Activated T-cell treated with anti-CD3 and anti-CD28 coated beads for 24 hours (primary cell): ENCODE measurements at places on chromosomes 13 and 19.
A peak's percentile ranks its signal among the peaks of the same experiment; 100 is the strongest.

DNA sequence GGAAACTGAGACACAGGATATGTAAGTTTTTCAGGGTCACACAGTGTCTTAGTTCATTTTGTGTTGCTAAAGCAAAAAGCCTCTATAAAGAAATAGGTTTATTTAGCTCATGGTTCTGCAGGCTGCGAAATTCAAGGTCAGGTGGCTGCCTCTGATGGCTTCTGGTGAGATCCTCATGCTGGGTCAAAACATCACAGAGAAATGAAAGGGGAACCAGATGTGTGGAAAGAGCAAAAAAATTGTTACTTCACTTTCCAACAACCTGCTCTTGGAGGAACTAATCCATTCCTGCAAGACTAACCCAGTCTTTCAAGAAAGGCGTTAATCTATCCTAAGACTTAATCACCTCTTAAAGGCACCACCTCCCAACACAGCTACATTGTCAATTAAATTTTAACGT, 64.2 kb upstream of the UBL3 start:
- no peak for DNase-seq

GRCh38 chr13:27476943-27477703, 26.8 kb upstream of the MTIF3 start:
- no peak for DNase-seq

GRCh38 chr13:58620176-58620575, 988.6 kb downstream of the PCDH17 start:
- no peak for DNase-seq

- no peak for DNase-seq
These were observed 41.8 kb downstream of the RFC3 start for GRCh38 chr13:33859691-33860303.

DNA sequence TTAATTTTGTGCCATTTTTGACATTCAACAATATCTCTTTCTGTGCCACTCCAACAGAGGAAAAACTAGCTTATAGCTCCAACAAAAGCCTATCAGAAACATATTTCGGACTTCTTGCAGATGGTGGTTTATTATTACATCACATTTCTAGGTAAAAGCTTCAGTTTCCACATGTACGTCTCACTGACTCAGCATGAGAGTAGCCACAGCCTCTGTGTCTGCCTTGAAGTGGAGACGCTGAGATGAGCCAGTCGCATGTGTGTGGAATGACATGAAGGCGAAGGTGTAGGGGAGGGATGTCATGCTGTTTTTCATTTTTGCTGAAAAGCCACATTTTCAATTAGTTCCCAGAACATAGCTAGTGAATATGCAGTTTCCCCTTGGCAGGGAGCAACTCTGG, 598.6 kb downstream of the EFNB2 start:
- no peak for DNase-seq

DNA sequence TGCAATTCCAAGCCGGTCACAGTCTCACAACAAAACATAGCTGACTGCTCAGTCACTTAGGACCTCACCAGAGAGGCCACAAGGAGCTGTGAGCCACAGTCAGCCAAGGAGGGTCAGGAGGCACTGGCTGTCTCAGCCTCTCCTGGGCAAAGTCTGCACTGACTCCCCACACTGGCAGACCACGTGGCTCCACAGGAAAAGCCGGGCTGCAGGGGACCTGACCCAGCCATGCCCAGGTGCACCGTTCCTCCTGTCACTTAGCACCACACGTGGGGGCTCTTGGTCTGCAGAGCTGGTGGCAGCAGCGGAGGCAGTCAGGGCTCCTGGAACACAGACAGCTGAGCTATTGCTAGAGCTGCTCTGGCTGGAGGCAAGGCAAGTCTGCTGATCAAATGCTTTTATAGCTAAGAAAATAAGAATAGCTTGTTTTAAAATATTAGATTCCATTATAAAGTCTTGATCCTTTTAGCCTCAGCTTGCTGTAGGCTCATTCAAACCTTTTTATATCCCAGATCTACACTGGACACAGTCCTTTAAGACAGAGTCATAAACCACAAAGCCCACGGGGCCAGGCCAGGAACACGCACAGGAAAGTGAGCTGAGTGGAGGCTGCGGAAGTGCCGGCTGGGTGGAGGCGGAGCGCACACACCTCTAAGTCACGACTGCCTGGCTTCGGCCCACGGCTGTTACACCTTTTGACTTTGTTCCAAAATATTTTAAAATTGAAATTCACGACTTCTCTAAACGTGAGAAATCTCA, 744.1 kb downstream of the UQCRFS1 start:
- no peak for DNase-seq

DNA sequence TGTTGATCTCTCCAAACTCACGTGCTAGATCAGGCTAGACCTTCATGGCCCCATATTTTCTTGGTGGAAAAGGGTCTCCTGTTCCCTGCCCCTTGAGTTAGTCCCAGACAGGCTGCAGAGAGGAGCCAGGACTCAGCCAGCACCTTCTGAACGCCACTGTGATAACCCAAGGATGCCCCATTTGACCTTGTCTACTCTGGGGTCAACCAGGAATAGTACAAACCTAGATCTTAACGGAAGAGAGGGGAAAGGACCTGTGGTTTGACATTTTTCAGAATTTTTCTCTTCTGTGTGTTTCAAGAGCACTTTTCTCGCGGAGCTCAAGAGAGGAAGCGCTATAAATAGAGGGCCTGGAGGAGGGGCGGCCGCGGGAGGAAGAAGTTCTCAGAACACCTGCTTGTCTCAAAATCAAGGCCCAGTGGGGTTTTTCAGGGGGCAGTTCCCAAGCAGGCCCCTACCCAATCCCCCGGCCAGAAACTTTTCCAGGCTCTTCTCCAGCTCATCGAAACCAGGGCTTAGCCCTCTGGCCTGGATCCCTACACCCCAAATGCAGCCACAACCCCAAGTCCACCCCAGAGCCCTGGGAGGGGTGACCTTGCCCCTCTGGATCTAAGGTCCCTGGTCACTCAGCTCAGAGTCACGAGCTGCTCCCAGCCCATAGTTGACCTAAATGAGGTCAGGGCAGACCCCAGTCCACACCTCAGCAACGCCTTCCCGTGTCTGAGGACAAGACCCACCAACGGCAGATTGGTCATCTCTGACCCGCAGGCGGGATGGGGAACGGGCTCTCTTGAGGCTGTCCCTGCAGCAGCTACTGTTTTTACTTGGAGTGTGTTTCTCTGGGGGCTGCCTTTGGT, 75.6 kb upstream of the TM9SF2 start:
- DNase-seq, result no peak

DNA sequence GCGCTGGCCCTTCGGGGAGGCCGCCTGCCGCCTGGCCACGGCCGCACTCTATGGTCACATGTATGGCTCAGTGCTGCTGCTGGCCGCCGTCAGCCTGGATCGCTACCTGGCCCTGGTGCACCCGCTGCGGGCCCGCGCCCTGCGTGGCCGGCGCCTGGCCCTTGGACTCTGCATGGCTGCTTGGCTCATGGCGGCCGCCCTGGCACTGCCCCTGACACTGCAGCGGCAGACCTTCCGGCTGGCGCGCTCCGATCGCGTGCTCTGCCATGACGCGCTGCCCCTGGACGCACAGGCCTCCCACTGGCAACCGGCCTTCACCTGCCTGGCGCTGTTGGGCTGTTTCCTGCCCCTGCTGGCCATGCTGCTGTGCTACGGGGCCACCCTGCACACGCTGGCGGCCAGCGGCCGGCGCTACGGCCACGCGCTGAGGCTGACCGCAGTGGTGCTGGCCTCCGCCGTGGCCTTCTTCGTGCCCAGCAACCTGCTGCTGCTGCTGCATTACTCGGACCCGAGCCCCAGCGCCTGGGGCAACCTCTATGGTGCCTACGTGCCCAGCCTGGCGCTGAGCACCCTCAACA, 1.2 kb downstream of the F2RL3 start:
- DNase-seq, result no peak

DNA sequence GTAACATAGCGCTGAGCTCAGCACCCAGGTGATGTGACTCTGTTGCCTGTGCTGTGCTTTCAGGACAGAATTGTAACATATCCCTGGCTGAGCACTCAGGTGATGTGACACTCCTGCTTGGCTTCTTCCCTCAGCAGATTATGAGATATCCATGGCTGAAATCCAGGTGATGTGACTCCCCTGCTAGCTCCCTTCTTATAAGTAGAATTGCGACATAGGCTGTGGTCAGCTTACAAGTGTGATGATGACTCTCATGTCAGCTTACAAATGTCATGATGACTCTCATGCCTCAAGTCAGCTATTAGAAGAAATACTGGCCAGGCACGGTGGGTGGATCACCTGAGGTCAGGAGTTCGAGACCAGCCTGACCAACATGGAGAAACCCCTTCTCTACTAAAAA, 14.3 kb upstream of the ZNF429 start:
- DNase-seq, result no peak

DNA sequence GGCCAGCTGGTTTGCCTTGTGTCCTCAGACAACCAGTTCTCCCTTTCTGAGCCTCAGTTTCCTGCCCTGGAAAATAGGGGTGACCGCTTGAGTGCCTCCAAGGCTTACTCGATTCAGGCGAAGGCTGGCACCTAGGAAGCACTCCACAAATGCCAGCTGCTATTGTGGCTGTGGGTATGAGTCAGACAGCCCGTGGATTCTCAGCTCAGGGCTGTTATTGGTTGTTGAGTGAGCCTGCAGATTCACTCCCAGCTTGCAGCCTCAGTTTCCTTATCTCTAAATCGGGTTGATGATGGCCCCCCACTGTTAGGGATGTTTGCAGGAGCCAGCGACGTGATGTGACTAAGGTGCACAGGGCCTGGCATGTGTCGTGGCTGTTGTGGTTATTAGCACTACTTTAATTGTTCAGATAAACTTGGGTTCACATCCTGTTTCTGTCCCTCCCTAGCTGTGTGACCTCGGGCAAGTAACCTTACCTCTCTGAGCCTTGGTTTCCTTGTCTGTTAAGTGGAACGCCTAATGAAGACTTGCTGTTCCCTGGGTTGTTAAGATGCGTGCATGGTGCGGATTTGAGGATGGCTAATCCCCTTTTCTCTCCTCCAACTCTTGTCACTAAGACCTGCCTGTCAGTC, 2.4 kb downstream of the MARK4 start:
- no peak for DNase-seq

- no peak for DNase-seq
These were observed 64.2 kb downstream of the ARHGAP35 start for GRCh38 chr19:46924874-46925547.

DNA sequence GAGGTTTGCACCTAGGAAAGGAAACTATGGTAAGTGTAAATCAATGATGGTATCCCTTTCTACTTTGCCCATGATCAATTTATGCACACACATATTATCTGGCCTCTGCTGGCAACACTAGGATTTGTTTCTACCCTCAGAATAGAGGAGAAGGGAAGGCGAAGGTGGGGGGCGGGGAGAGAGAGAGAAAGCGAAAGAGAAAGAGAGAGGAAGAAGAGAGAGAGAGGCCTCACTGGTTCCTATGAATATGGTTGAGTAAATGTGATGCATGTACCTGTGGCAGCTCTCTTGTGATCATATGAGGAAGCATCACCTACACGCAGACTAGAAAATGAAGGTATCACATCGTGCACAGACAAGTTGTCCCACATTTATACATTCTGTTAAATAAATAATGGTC, 882.0 kb upstream of the SLITRK6 start:
- DNase-seq, result no peak

DNA sequence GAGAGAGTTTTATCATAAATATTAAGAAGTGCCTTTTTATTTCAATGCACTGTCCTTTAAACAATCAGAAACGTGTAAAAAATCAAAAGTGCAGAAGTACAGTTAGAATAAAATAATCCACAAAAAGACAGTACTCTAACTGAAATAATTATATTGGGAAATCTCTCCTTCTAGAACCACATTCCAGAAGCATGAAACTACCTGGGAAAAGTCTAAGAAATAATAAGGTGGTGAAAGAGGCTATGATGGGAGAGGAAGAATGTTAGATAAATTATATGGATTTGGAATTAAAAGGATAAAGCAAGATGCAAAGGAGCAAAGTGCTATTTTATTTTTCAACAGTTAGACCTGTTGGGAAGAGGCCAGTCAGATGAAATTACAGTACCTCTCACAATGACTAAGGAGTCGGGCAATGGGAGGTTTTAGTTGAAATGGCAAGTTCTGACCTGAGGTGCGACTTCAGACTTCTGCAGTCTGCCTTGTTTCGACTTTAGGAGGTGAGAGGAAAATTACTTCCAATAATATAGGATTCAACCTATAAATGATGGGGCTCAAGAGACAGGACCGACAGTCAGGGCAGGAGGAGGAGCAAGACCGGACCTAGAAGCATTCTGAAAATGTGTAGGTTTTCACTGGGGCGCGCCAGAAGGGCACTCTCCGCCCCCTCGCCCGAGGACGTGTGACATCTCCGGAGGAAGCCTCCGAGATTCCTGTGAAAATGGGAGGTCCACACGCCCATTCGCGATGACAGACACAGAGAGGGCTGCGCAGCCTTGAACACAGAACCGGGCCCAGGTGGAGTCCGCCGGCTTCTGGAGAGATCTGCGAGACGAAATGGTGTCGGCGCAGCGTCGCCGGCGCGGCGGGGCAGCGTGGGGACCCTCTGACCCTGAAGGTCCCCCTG, 717 bp downstream of the SPRYD7 start:
- peak; percentile 7 for DNase-seq

GRCh38 chr13:100523411-100523810, 65.2 kb downstream of the GGACT start:
- DNase-seq, result no peak

- no peak for DNase-seq
These were observed 166.0 kb upstream of the KLF12 start for GRCh38 chr13:74300162-74300561.

- DNase-seq, result no peak
These were observed 347.2 kb downstream of the ZNF536 start for GRCh38 chr19:30719189-30719998.

- no peak for DNase-seq
These were observed 24.8 kb downstream of the SIAH3 start for GRCh38 chr13:45826731-45827130.

- DNase-seq, result no peak
These were observed 1.6 kb downstream of the ARL11 start for GRCh38 chr13:49629947-49630346.

DNA sequence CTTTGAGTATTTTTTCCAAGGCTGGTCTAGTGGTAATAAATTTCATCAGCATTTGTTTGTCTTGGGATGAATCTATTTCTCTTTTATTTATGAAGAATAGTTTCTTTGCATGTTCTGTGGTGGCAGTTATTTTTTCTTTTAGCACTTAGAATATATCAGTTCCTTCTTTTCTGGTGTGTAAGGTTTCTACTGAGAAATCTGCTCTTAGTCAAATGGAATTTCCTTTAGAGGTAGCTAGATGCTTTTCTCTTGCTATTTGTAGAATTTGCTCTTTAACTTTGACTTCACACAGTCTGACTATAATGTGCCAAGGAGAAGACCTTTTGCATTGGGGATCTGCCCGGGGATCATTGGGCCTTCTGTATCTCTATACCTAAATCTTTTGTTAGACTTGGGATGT, 4.1 kb upstream of the SIGLEC6 start:
- DNase-seq, result no peak
